Hippocampal formation (tissue), 2 donors: ENCODE measurements at places on chromosomes 1 and 21.

DNA sequence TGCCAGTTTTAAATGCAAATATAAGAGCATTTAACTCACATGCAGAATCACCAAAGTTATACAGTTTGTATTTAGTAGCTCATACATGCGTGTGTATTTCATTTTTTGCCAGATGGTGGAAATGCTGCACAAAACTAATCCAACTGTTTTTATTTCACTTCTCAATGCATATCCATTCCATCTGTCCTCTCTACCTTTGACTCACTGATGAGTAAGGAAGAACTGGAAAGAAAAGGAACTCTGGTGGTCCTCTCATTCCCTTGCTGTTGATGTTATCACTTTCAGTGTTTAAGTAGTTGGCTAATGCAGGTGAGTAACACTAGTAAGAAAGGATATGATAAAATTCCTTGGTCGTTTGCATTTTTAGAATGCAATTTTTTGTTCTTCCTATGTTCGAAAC lies 5.7 kb upstream of the SLC1A7 start:
- no peak for DNase-seq

DNA sequence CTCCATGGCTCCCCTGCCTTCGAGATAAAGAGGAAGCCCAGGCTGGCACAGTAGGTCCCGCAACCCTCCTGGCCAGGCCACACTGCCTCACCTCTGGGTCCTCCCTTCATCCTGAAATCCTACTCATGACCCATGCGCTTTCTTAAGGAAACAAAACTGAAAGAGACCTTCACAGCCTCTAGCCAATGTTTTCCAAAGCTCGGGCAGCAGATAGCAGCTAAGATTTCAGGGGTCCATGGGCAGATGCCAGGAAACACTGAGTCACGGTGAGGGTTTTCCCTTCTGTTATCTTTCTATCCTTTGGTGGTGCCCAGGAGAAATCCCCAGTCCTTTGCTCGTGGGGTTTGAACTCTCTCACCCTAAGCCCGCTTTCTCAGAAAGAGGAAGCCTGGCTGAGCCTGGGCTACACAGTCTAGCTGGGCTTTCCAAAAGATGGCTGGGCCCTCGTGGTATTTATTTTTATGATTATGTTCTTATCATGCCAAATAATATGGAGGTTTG lies 26.6 kb downstream of the TTC39A start:
- no peak for DNase-seq

DNA sequence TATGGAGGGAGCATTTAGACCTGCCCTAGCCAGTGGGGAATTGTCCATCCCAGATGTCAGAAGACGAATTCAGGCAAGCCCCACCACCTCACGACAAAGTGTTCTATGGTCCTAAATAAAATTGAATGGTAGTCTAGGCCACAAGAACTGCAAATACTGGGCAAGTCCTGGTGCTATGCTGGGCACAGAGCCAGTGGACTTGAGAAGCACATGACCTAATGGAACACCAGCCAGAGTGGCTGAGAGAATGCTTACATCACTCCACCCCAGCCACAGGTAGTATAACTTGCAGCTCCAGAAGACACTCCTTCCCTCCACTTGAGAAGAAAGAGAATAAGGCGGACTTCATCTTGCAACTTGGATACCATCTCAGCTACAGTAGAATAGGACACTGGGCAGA lies 567.3 kb upstream of the CXADR start:
- DNase-seq = no peak

DNA sequence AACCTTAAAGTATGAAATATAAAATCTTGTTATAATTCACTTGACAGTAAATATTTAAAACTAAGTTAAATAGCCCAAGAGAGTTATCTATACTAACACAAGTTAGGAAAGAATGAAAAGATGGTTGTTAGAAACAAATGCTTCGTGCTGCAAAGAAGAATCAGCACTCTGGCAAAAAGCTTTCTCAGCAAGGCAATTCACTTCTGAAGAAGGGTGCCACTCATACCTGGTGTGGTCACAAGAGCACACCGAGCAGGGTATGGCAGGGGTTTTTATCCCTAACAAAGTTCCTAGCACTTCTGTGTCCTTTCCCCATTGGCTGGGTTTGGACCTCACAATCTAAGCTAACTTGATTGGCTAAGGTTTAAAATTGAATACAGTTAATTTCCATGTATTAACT lies 121.0 kb downstream of the MAGI3 start:
- no peak for DNase-seq

- no peak for DNase-seq
Observed at GRCh38 chr1:25797939-25798338, 2.1 kb upstream of the SELENON start.

- no peak for DNase-seq
Observed at GRCh38 chr1:241479294-241479693, 40.3 kb downstream of the FH start.
